ENCODE measurements at places on chromosomes 11 and 22.

DNA sequence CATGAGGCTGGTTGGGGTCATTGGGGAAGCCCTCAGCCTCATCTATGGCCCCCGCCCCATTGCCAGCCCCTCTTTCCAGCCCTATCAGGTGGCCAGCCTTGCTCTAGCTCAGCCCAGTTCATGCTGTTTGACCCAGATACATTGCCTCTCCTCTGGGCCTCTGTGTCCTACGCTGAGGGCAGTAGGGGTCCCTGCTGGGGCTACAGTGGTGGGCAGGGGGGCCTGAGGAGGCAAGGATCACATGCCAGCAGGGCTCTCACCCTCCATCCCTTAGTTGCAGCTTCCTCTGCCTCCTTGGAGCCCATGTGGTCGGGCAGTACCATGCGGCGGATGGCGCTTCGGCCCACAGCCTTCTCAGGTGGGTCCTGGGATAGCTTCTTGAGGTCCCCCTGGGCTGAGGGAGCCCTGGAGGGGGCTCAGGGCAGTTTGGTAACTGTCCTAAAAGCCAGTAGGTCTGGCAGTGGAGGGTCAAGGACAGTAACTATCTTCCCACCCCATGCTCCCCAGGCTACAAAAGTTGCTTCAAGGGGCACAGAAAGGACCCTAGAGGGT, 19.2 kb downstream of the EMID1 start:
- no peak for DNase-seq

- DNase-seq, result no peak
Observed at GRCh38 chr11:34536056-34536455, 22.5 kb upstream of the ELF5 start.

GRCh38 chr11:103596315-103596714, 440.1 kb upstream of the DDI1 start:
- no peak for DNase-seq

- DNase-seq, result no peak
Observed at GRCh38 chr22:19884161-19884953, 29.7 kb upstream of the GNB1L start.

GRCh38 chr11:109695696-109696095, 273.7 kb downstream of the C11orf87 start:
- DNase-seq, result no peak

DNA sequence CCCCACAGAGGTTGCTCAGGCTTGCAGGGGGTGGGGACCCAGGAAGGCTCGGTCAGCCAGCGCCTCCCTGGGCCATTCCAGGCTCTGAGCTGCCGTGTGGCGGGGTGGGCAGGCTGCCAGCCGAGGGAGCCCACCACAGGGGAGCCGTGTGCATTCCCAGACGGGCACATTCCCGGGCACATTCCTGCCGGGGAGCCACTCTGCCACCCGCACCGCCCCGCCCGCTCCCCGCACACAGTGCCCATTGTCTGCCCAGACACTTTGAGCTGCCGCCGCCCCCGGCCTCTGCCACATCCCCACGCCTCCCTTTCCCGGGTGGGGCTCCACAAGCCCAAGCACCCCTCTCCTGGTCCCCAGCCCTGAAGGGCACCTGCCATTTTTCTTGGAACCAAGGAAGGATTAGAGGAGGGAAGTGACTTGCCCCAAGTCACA, 27.4 kb downstream of the RPL3 start:
- DNase-seq, result no peak

GRCh38 chr11:131423688-131424087, 53.3 kb downstream of the NTM start:
- no peak for DNase-seq

DNA sequence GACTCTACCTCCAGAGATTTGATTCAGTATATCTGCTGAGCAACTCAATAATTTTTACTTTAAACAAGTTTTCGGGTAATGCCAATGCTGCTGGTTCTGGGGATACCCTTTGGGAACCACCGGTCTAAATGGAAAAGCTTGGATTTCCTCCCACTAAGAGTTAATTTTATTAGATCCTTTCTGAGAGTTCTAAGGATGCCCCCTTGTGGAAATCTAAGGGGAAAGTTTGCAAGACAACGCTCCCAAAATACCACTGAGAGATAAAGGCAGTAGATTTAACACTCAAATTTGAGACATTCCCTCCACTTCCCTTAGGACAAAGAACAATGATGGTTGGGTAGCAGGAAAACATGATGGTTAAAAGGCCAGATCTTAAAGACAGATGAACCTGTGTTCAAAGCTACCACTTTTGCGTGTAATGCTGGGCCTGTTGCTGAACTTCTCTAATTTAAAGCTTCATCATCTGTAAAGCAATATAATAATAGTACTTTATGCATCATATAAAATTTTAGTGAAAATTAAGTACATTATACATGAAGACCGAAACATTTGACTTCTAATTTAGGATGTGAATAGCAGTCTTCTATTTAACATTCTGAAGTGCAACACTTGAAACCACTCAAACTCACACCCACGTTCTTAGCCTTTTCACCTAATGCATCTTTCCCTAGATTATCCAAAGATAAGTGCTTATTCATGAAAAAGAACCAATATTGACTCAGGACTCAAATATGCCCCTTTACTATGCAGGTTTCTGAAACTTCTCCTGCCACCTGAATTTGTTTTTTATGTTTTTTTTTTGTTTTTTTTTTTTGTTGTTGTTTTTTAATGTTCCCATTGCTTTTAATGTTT, 110.1 kb upstream of the LUZP2 start:
- peak; percentile 5 for DNase-seq

DNA sequence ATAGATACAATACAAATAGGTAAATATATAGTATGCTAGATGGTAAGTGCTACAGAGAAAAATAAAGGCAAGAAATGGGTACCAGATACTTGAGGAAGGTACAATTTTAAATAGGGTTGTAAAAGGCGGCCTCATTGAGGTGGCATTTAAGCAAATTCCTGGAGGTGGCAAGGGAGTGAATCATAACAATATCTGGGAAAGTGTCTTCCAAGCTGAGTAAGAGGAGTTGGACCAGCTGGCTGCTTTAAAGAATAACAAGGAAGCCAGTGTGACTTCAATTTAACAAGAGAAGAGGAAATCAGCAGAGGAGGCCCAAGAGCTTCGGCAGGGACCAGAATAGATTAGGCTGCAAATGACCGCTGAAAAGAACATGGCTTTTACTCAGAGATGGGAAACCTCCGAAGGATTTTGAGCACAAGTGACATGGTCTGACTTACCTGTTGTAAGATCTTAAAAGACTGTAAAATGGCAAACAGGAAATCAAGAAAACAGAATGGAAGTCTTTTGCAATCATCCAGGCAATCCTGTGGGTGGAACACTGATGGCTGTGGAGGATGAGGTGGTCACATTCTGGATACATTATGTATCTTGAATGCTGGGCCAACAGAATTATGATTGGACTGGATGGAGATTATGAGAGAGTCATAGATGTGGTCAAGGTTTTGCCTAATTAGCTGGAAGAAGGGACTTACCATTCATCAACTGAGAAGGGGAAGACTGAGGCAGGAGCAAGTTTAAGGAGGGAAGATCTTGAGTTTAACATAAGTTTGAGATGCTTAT, 77.2 kb downstream of the RDX start:
- DNase-seq, result no peak

DNA sequence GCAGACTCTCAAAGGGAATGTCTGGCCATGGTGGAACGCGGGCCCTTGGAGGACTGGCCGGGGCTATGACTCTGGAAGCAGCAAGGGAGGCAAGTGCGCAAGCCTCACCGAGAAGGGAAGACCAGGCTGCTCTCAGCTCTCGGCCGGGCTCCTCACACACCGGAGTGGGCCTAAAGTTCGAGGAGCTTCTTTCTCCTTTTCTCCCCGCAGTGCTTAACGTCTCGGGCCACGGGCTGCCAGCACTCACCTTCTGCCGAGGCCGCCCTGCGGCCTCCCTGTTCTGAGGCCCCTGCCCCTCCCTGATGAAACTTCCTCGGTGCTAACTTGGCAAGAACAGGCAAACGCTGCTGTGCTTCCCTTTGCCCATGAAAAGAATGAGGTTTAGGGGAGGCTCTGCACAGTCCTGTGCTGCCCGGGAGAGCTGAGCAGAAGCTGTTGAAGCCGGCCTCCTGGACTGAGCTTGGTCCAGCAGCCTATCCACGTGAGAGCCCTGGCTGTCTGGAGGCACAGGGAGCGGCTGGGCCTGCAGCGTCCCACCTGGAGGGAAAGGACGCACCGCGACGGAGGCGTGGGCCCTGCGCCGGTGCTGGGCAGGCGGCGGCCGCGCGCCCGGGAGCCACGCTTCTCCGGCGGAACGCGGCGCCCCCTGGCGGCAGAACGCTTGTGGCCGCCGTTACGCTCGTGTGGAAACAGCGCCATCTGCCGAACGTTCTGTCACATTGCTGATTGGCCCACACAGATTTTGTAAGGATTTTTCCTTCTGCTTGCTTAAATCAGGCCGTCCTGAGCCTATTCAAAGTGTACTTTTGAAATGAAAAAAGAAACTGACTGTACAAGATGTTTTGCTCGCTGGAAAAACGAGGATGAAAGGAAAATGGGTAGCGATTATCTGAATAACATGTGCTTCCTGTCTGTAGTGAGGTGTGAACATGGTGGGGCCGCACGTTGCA, 65.0 kb upstream of the TMEM45B start:
- DNase-seq, result peak; percentile 70

GRCh38 chr11:76799066-76799804, 16.1 kb downstream of the TSKU start:
- peak; percentile 41 for DNase-seq

DNA sequence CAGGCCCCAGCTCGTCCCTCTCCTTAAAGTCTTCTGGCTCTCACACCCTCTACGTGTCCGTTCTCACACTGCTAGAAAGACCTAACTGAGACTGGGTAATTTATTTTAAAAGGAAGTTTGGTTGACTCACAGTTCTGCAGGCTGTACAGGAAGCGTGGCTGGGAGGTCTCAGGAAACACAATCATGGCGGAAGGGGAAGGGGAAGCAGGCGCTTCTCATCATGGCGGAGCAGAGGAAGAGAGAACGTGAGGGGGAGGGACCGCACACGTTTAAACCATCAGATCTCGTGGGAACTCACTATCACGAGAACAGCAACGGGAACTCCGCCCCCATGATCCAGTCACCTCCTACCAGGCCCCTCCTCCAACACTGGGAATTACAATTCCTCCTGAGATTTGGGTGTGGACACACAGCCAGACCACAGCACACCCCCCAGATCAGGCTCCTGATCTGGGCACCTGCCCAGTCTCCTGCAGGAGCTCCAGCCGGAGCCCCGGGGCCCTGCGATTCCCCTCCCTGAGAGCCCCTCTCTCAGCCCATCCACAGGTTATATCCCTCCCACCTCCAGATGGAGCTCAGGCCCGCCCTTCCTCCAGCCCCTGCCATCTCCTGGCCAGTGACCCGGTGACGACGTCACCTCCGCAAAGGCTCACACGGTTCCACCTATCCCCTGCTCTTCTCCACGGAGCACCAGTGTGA, 170.2 kb downstream of the BRD1 start:
- peak; percentile 62 for DNase-seq

Data from Jurkat, Clone E6-1 (cell line).